HEK293T (cell line): ENCODE measurements at places on chromosomes 2 and 18.

DNA sequence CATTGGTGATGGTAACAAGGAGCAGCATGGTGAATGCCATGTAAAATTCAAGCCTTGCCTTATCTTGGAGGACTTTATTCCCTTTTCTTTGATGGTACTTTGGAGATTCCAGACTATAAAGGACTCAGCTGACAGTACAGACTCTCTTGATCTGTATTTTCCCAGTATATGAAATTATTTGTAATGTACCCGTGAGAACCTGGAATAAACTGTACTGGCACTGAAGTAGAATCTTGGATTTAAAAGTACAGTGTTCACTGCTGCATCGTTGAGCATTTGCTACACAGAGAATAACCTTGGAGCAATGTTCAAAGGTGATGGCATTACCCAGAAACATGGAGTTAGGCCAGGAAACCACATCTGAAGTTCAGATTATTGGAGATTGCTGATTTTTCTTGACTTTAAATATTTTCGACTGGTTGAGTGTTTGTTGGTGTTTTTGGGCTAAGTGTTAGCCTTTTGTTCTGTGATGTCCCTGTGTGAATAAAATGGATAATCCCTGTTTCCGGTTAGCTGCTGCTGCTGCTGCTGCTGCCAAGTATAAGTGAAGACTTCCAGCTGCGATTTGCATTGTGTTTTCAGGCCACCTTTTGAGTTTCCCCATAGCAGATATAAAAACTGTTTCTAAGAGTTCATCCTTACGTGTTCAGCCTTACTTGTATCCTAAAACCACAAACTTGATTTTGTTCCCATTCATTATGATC, 122.0 kb downstream of the SPTBN1 start:
- no peak for DNase-seq

DNA sequence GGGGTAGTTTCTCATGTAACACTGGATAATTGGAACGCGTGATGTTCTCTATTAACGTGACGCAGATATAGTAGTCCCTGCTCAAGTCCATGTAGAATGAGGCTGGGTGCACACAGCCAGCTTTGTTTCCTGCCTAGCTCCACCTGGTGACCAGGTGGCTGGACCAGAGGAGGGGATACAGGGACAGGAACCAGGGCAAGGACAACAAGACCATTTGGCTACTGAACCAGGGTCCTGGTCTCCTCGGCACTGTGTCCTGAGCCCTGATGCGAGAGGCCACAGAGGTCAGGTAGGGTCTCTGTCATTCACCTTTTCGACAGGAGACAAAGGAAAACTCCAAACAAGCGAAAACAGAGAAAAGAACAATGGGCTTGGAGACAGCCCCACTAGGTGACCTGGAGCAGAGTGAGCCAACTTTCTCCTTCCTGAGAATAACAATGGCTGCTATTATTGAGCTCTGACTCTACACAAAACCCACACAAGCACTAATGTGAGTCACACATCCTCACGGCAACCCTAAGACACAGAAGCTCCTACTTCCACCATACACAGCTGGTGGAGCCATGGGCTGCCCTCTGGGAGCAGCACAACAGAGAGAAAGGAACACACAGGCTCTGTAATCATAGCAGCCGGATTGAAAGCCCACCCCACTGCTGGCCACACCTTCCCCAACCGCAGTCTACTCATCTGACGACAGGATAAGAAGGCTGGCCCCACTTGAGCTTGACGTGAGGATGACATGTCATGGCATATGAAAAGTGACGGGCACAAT, 67.3 kb upstream of the TEX51 start:
- no peak for DNase-seq

- DNase-seq, result no peak
Measured at GRCh38 chr2:165969227-165969626, 15.7 kb upstream of the TTC21B start.

GRCh38 chr2:114800371-114800770, 357.9 kb downstream of the DPP10 start:
- DNase-seq, result no peak

- DNase-seq, result no peak
Measured at GRCh38 chr2:231133365-231134099, 8.7 kb upstream of the HTR2B start.

DNA sequence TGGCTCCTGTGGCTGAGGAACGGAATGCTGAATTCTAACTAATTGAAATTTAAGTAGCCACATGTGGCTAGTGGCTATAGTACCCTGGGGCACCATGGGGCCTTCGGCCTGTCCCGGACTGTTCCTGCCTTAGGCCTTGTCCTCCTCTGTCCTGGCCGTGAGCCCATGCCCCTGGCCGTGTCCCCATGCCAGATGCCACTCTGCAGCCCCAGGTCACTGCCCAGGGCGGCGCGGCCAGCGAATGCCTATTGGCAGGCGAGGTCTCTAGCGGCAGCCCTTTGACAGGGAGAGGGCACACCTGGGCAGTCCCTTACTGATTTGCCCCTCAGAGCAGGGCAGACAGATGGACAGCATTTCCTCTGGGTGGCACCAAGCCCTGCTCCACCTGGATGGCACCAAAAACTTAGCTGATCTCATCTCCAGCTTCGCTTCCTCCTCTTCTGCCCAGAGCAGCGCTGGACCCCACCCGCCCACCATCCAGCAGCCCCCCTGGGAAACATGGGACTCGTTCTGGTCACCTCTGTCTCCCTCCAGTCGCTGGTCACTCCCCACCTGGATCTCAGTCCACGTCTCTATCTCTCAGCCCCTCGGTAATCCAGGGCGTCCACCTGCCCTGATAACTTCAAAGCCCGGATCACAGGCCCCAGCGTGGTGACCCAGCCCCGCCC, 1.1 kb upstream of the DGKD start:
- DNase-seq, result no peak
